Substantia nigra (tissue), 51 donors: ENCODE measurements at places on chromosomes 7 and 10.

DNA sequence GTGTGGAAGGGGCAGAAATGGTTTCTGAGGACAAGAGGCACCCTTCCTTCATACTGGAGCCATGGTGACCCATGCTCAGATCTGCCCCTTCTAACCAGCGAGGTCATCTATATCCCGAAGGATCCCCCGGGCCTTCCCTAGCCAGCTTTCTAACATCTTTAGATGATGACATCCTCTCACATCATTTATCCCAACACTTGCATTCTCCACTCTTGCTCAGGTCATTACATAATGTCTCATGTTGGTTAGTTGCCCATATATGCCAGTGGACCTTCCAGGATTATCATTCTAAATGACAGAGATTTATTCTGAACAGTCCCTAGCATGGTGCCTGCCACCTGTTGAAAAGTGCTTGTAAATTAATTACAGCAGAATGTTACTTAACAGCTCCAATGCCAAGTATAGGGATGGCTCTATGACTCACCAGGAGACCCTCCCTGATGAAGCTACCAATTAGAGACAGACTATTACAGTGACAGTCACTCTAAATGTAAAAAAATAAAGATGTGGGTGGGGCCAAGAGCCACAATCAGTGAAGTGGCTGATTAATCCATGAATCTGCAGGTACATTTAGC is 22.6 kb upstream of the ABLIM1 start:
- no peak for DNase-seq

- DNase-seq: no peak
These were observed 451.4 kb downstream of the SUGCT start for GRCh38 chr7:40586197-40586596.

DNA sequence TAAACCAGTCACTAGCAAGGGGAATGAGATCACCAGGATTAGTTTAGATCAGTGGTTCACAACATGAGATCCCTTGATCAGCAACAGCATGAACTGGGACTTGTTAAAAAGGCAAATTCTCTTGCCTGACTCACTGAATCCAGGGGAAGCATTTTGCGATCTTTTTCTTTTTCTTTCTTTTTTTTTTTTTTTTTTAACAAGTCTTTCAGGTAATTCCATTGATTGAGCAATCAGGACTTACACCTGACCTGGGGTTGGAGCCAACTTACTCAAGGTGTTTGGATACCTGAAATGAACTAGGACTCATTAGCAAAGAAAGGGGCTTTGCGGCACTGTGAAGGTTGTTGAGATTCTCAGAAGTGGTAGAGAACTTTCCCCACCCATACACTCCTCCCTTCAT is 47.1 kb upstream of the PRR15 start:
- DNase-seq: no peak

GRCh38 chr10:91190876-91191583 is 29.4 kb upstream of the PCGF5 start:
- DNase-seq: no peak

- no peak for DNase-seq
These were observed 52.9 kb downstream of the AP3M1 start for GRCh38 chr10:74097776-74098175.

- no peak for DNase-seq
These were observed 206.1 kb downstream of the RAMP3 start for GRCh38 chr7:45363669-45364068.

DNA sequence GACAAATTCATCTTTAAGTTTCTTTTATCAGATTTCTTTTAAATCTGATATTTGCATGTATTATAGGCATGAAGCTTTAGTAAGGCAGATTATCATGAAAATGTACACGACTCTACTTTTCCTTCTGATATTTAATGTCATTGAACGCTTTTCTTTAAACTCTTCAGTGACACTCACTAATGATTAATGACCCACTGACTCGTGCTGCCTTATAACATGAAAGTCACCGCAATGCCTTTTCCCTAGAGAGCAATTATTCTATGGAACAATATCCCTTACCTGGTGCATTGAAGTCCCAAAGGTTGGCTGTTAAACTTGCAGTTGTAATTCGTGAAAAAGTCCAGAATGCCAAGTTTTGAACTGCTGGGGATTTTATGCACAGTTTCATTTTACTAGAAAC is 33.4 kb upstream of the HGF start:
- DNase-seq: no peak

- no peak for DNase-seq
These were observed 903.6 kb upstream of the AUTS2 start for GRCh38 chr7:68694656-68695055.
